Urothelium cell line (cell line): ENCODE measurements at places on chromosomes 11 and 22.

- peak; percentile 63 for DNase-seq
Observed at GRCh38 chr22:45069925-45070324, 60.1 kb upstream of the PHF21B start.

- DNase-seq, result no peak
Observed at GRCh38 chr11:11344045-11344444, 9.0 kb downstream of the CSNK2A3 start.

DNA sequence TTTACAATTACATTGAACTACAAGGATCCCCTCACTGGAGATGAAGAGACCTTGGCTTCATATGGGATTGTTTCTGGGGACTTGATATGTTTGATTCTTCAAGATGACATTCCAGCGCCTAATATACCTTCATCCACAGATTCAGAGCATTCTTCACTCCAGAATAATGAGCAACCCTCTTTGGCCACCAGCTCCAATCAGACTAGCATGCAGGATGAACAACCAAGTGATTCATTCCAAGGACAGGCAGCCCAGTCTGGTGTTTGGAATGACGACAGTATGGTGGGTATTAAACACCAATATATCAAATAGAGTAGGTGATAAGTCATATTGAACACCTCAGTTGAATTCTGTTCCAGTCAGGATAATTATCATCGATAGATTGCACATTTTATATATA, 4.4 kb downstream of the FBXO7 start:
- no peak for DNase-seq

GRCh38 chr11:94120946-94121345, 7.7 kb upstream of the PANX1 start:
- no peak for DNase-seq

DNA sequence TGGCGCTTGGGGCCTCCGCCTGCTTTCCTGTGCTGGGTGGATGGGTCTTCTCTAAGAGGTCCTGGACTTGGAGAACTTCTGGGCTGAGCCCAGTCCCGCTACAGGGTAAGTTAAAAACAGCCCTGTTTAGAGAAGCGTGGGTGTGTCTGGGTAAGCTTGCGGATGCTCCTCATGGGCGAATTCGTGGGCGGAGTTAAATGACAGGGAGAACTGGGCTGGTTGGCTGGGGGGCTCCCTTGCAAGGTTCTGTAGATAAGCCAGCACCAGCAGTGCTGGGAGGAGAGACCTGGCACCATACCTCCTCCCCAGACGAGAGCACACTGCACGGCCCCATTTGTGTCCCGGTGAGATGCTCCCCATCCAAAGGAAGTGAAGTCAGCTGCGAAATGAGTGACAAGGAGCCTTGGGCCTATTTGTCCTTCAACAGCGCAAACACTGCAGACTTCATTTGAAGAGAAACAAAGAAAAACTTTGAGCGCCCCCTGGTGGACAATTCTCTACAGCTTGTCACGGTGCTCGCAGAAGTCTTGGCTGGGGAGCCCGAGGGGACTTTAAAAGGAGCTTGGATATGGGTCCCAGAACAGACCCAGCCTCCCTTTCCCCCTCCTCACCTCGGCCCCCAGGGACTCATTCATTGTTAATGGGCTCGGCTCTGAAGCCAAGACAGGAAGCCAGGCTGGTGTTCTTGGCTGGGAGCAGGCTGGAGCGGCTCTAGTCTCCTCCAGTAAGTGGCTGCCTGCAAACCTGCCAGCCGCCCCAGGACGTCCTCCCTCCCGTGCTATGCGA, 39.5 kb downstream of the TP53I11 start:
- peak; percentile 82 for DNase-seq

GRCh38 chr22:41772645-41773044, 27.8 kb upstream of the CCDC134 start:
- DNase-seq, result no peak

DNA sequence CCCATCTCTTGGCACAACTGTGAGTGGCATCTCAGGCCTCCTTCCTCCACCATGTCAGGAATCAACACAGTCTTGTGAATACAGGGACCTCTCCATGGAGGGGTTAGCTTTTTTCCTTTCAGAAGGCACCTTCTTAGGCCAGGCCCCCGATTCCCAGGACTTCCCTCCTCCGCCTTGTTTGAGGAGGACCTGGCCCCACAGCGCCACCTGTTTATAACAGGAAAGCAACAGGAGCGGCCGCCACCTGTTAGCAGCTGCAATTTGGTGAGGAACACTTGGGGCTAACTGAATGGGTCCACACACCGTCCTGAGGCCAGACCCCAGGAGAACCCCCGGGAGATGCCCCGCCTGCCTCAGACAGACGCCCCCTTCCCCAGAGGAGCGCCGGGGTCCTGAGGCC, 3.8 kb upstream of the PKP3 start:
- DNase-seq, result no peak

- no peak for DNase-seq
Observed at GRCh38 chr11:73380331-73380730, 4.1 kb downstream of the RELT start.

DNA sequence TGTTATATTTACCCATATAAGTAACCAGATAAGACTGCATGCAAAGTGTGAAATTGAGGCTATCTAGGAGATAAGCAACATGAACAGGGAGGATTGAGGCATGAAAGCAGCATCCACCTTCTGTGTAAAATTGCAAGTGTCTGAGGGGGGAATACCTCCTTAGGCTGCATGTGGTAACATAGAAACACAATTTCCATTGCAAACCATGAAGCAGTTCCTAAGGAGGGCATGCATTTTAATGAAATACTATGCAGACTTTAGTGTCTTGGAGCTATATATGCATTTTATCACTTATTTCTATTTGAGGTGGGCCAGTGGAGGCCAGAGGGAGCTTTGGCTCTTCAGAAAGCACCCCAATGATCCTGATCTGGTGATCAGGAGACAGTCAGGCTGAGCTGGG, 160.2 kb downstream of the C11orf91 start:
- DNase-seq, result no peak

DNA sequence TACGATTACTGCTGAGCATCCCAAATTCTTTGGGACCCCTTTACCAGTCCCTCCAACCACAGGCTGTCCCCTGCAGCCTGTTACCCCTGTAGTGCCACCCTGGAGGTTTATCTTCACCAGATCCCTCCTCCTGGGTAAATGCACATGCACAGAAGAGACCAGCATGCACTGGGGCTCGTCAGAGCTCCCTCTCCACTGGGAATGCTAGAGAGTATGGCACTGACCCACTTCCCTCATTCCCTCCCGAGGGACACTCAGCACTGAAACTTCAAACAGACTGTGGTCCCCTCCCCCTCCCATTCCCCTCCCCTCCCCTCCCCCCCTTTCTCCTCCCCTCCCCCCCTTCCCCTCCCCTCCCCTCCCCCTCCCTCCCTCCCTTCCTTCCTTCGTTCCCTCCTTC, 49.1 kb downstream of the C11orf91 start:
- DNase-seq, result no peak

DNA sequence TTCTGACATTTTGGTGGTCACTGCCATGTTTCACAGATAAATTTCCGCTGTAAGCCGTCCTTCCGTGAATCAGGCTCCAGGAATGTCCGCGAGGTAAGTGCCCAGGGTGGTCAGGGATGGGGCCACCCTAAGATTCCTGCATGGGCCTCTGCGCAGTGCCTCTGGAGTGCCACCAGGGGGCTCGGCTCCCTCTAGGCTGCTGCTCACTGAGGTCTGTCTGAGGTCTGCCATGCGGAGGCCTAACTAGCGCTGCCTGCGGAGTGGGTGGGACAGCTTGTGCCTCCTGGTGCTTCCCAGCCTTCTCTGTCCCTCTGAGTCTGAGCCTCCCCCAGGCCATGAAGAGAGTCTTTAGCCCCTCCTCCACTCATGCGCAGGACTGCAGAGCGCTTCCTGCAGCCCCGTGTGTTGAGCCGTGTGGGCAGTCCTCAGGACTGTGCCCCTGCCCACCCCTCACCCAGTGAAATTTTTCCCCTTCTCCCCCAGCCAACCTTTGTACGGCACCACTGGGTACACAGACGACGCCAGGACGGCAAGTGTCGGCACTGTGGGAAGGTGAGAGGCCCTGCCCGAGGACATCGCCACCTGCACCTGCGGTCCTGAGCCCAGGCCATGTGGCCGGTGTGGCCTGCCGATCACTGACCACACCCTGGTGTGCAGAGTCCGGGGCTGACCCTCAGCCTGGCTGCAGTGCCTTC, 11.9 kb upstream of the MDK start:
- DNase-seq, result peak; percentile 78

- no peak for DNase-seq
Observed at GRCh38 chr22:49977578-49977977, 17.0 kb downstream of the PIM3 start.

GRCh38 chr11:134369656-134370525, 38.1 kb downstream of the GLB1L2 start:
- DNase-seq, result no peak

- no peak for DNase-seq
Observed at GRCh38 chr11:101880222-101880621, 34.6 kb upstream of the CEP126 start.

- DNase-seq, result no peak
Observed at GRCh38 chr11:121334973-121335710, 42.6 kb downstream of the SC5D start.

DNA sequence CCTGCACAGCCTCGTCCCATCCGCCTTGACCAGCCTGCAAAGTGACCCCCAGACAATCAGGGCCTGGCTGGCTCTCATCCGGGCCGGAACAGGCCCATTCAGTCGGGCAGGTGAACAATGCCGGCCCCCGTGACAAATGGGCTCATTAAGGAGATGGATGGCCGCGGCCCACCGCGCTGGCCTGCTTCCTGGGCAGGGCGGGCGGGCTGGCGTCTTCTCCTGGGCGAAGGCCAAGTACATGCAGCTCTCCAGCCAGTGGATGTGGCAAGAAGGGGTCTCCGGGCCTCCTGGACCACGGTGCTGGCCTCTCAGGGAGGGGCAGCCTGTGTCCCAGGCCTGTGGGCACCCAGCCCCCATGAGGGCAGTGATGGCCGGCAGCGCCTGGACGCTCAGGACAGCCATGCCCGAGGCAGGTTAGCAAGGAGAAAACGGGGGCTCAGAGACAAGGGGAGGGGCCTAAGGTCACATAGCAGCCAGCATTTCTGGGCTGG, 1022.8 kb downstream of the BRD1 start:
- DNase-seq, result no peak

- DNase-seq, result no peak
Observed at GRCh38 chr11:7686761-7687160, 13.5 kb upstream of the CYB5R2 start.

DNA sequence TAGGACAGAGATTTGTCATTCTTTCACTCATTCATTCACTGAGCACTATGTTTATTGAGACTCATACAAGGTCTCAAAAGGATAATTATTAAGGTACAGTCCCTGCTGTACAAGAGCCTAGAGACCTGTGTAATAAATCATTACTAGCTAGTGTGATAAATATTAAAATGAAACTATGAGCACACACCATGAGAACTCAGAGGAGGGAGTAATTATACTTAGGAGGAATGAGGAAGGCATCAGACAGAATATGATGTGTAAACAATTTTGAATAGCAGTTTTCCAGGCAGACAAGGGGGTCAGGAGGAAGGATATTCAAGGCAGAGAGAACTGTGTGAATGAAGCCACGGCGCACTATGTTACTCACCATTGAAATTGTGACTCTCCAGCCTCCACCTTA, 300.8 kb upstream of the ISX start:
- DNase-seq, result no peak

- DNase-seq, result no peak
Observed at GRCh38 chr11:42205518-42205917, 746.1 kb upstream of the LRRC4C start.

- no peak for DNase-seq
Observed at GRCh38 chr11:28963187-28963586, 855.0 kb downstream of the METTL15 start.

DNA sequence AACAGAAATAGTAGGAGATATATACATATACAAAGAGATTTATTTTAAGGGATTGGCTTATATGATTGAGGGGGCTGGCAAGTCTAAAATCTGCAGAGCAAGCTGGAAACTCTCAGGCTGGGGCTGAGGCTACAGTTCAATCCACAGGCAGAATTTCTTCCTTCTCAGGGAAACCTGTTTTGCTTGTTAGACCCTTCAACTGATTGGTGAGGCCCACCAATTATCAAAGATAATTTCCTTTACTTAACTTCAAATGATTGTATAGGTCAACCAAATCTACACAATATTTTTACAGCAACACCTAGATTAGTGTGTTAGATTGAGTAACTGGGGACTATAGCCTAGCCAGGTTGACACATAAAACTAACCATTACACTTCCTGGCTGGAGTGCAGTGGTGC, 4.7 kb upstream of the PLEKHB1 start:
- DNase-seq, result no peak

- DNase-seq, result no peak
Observed at GRCh38 chr11:36703055-36703404, 105.0 kb upstream of the RAG2 start.

GRCh38 chr22:38232196-38232595, 30.4 kb downstream of the MAFF start:
- no peak for DNase-seq

GRCh38 chr22:49747716-49748115, 80.0 kb downstream of the BRD1 start:
- DNase-seq, result no peak

- DNase-seq, result no peak
Observed at GRCh38 chr11:118095967-118096367, 9.2 kb upstream of the SMIM35 start.

DNA sequence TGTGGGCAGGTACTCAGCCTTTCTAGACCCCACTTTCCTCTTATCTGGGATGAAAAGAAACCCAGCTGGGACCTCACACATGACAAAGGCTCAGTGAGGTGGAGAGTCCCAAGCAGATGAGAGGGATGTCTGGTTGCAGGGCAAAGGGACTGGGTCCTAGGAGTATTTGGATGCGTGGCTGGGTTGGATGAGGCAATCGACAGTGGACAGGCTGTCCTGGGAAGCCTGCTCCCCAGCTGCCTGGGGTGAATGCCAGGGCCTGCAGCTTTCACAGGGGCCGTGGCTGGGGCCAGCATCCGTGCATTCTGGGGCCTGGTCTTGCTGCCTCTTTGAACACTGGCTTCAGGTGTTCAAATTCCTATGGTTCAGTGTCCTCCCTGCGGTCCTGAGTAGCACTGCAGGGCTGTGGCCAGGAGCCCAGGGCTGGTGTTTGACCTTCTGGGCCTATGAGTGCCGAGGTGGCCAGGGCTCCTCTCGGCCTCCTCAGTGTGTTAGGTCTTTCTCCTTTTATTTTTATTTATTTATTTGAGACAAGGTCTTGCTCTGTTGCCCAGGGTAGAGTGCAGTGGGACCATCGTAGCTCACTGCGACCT, 65.3 kb downstream of the MCM5 start:
- DNase-seq, result no peak

DNA sequence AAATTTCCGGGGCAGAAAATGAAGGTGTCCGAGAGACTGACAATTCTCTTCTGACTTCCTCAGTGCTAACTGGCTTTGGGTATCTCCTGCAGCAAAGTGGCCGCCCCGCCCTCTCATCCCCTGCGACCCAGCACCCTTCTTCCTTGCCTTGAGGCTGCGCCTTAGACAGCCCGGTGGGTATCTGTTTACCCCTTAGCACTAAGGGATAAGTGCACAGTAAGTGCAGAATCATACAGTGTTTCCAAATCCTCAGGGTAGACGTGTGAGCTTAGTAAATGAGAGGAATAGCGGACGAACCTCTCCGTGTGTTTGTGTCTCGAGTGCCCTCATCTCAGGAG, 368 bp upstream of the CHORDC1 start:
- no peak for DNase-seq

GRCh38 chr22:38347944-38348750, 30.9 kb upstream of the CSNK1E start:
- no peak for DNase-seq
